ENCODE measurements at places on chromosomes 4 and X.

DNA sequence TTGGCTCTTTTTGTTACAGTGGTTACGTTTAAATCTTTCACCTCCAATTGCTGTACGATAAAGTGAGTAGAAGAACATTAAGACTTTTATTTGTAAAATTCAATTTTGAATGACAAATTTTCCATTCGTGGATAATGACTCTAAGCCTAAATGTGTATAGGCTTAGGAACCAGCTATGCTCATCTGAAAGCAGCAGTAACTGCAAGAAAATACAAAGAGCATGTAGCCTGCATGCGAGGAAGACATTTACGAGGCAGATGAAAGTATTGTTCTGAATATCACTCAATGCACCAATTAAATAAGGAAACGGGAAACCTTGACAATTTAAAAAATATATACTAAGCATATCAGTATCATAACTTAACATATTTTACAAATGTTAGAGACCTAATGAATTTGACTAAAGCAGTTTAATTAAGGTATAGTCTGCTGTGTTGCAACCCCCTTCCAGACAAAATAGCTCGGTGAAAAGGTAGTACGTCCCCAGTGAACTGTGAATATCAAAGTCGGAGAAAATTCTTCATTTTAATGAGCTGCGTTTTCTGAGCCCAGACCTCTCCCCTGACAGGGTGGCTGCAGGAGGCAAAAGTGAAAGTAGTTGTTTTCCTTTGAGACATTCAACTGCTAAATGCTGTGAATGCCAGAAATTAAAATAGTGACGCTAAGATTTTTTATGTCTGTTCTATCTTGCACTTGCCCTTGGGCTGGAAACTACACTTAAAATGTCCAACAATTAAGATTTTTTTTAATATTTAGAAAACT, 1236.5 kb upstream of the TENM3 start:
- DNase-seq = peak; percentile 10

DNA sequence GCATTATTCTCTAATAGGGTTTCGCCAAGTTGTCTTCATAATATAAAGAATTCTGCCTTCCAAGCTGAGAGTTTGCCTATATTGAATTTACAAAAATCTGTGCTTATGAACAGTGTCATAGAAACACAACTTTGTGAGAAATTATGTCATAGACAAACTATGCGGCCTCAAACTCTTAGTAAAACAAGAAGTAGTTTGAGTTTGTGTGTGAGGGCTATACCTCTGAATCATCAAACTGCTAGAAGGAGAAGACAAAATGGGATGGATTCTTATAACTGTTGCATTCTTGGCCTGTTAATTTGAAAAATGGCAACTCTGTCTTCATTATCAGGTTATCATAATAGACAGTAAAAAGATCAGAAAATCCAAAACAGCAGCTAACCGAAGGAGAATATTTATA, 46.1 kb upstream of the NAP1L5 start:
- peak; percentile 89 for DNase-seq

DNA sequence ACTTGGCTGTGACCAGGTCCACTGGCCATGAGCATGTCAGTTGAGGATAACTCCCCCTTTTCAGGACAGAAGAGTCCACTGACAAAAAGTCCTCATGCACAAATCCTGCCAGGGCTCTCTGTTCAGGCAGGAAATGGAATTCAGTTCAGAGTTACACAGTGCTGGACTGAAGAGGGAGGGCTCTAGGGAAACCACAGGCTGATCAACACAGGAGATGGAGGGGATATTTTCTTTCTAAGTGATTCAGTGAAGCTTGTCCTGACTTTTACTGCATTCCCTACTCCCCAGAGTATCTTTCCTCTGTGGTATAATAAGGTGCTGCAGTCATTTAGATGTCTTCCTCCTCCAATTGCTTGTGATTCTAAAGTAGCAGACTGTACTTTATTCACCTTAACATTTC, 335.5 kb upstream of the IGFBP7 start:
- no peak for DNase-seq

DNA sequence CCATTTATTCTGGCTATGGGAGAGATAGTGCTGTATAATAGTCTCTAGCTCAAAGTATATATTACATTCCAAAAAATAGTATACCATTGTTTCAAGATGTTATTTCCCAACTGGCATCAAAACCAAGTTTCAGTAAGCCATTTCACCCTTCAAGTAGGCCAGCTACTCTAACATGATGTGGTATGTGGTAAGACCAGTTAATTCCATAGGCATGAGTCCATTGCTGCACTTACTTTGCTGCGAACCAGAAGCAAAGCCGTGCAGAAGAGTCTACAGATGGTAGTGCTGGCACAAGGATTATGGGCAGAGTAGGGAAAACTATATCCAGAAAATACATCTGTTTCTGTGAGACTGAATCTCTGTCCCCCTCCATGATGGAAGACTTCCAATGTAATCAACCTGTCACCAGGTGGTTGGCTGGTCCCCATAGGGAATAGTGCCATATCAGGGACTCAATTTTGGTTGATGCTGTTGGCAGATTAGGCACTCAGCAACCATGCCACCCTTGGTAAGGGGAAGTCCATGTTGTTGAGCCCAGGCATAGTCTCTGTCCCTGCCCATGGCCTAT, 49.8 kb upstream of the HSD17B10 start:
- DNase-seq = peak; percentile 6

Data from fibroblast of skin of right biceps (primary cell).